ENCODE measurements at places on chromosomes 4 and X.

DNA sequence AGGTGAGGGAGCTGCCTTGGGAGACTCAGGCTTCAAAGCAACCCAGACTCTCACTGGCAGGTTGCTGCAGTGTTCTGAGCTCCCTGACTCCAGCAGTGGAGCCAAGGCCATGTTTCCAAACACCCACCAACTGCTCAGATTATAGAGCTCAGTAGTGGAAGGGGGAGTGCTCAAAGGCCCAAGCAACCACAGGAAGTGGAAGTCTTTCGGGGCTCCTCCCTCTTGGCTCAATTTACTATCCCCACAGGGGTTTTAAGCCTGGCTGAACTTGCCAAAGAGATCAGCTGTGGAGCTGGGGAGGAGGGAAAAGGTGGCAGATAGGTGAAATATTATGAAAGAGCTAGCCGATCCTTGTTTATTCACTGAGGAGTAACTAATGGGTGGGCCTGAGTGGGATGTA, 82.5 kb downstream of the HPRT1 start:
- DNase-seq = no peak

- no peak for DNase-seq
Observed at GRCh38 chr4:84497504-84498202, 1.4 kb downstream of the NKX6-1 start.

DNA sequence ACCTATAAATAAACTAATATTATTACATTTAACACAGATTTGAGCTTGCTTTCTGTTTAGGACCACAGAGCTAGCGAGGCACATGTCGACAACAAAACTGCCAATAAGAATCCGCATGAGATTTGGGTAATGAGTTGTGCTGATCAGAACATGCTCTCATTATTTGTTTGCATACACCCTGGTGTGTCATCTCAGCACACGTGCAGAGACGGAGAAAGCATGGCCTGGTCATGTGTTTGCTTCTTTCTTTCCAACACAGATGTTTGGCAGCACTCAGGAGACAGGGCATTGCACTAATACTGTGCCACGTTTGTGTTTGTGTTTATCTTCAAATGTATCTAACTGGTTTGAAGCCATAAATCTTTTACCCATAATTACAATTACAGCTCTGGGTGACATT, 364.8 kb downstream of the ARAP2 start:
- no peak for DNase-seq

DNA sequence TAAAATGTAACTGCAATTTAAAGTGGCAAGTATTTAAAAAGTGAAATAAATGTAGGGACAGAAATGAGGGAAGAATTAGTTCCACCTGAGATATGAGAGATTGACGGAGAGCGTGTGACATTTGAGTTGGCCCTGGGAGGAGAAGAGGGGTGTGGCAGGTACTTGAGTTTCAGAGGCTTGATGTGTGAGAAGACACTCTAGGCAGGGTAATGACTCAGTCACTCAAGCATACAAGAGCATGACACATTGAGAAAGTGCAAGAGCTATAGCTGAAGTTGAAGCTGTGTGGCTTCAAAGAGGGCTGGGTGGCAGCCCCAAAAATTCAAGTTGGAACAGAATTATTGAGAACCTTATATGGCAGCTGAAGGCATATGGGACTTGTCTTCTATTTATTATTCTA, 420.5 kb downstream of the SLITRK2 start:
- DNase-seq = no peak

DNA sequence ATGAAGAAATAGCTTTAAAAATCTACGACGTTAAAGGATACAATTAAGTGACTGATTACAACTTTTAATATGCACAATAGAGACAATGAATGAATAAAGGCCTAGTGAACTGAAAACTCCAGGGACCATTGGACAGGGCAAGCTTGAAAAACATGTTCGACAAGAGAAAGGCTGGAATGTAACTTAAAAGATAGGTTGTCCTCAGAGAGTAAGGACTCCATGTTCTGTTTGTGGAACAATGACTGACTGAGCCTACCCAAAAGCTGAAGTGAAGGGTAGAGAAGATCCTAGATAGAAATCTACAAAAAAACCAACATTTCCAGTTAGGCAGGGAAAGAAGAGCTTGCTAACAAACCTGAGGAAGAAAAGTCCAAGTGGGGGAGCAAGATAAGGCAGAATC, 173.4 kb downstream of the NR3C2 start:
- DNase-seq = no peak

DNA sequence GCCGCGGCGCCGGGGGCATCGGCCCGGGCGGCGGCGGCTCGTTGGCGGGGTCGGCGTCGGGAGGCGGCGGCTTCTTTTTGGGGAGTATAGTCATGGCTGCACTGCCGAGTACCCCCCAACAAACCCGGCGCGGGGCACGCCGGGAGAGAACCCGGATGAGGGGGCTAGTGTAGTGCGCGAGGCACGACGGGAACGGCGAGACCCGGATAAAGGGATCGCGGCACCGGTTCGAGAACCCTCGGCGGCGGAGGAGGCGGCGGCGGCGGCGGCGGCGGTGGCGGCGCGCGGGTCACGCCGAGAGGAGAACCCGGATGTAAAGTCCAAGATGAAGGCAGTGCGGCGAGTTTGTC, at the start of gene OTUD5:
OTUD5 (minus strand) TSS at position 131 of the 350 bp plus-strand sequence; CDS start at position 94, 37 bp downstream.
- no peak for DNase-seq

DNA sequence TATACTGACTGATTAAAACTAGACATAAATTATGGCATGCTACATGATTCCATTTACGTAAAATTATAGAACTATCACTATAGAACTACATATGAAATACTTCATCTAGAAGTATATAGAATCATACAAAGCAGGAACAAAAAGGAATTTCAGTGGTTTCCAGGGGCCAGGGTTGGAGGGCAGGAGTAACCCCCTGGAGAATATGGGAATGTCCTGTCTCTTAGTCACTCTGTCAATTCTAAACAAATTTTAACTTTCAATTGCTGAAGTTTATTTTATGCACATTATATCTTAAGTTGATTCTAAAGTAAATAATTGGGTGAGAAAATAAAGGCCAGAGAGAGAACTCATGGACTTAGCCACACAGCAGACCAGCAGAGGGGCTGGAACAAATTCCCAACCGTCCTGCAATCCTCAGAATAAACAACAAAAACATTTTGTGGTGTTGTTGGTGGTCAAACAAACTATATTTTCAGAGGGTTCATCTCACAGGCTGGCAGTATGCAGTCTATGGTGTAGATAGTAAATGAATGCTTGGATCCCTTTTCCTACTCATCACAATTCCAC, 476.9 kb upstream of the SLIT2 start:
- DNase-seq = no peak

DNA sequence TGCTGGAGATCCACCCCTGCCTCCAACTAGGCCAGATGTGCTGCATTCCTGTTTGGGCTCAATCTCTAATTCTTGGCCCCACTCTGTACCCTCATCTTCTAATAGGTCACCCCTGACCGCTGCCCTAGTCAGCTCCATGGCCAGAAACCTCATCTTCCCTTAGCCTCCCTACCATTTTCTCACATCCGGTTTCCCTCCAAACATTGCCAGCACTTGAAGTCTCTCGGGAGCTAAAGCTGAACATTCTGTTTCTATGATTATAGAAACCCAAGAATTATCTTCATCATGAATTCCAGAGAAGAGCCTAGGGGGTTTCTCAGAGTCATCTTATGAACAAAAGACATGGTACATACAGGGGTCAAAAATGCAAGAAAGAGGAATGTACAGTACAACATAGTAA, 179.7 kb downstream of the AMELX start:
- DNase-seq = no peak

GRCh38 chrX:40176351-40177116, 78.8 kb upstream of the BCOR start:
- DNase-seq = no peak

- DNase-seq = no peak
Observed at GRCh38 chr4:822361-823175, 3.4 kb downstream of the CPLX1 start.

All from GM18507 (cell line).